ENCODE measurements at places on chromosomes 5 and 9.

DNA sequence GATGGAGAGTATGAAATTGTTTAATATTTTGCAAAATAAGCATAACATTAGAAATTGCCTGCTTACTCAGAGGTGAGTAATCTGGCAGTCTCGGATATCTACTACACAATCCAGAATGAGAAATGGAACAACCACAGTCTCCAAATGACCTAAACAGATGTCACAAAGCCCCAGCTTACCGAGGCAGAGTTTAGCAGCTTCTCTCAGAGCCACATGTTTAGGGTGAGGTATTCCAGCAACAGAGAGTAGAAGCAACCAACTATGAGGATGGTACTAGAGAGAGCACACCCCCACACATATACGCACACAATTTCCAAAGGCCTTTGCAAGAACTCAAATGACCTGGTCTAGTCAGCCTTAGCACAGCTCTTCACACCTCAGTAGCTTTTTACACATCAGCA lies 122.7 kb upstream of the LPAR1 start:
- DNase-seq, result peak; percentile 74

GRCh38 chr5:112973904-112974303 lies 2.7 kb upstream of the DCP2 start:
- no peak for DNase-seq

DNA sequence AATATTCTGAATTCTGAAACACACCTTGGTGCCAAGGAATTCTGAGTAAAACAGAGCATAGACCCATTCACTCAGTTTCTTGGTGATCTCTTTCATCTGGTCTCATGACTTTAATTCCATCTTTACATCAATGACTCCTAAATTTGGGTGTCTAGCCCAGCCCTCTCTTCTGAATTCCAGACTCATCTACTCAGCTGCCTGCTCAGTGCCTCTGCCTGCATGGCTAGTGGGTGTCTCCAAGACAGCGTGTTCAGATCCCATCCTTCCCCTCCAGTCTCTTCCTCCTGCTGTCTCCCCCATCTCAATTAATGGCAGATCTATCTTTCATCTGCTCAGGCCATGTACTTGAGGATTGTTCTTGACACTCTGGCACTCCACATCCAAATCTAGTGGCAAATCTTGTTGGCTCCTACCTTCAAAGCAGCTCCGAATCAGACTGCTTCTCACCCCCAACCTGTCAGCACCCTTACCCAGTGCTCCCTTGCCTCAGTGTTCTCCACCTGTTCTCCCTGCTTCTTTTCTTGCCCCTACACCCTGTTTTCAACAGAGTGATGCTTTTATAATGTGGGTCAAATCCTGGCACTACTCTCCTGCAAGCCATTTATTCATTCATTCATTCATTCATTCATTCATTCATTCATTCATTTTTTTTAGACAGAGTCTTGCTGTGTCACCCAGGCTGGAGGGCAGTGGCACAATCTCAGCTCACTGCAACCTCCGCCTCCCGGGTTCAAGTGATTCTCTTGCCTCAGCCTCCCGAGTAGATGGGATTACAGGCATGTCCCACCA lies 5.3 kb downstream of the CAVIN4 start:
- no peak for DNase-seq

- DNase-seq, result no peak
These were observed 61.5 kb downstream of the ZNF354C start for GRCh38 chr5:179121667-179122111.

- peak; percentile 43 for DNase-seq
These were observed 78.6 kb upstream of the GDNF start for GRCh38 chr5:37918424-37918823.

GRCh38 chr5:147509710-147510651 lies at the start of gene DPYSL3:
Gene DPYSL3 (minus strand): TSS chr5:147510068. CDS start chr5:147509858, 210 bp downstream.
- peak; percentile 72 for DNase-seq

- DNase-seq, result no peak
These were observed 140.8 kb downstream of the C9orf152 start for GRCh38 chr9:110066929-110067716.

- no peak for DNase-seq
These were observed 89.2 kb upstream of the GRHPR start for GRCh38 chr9:37333288-37333687.

DNA sequence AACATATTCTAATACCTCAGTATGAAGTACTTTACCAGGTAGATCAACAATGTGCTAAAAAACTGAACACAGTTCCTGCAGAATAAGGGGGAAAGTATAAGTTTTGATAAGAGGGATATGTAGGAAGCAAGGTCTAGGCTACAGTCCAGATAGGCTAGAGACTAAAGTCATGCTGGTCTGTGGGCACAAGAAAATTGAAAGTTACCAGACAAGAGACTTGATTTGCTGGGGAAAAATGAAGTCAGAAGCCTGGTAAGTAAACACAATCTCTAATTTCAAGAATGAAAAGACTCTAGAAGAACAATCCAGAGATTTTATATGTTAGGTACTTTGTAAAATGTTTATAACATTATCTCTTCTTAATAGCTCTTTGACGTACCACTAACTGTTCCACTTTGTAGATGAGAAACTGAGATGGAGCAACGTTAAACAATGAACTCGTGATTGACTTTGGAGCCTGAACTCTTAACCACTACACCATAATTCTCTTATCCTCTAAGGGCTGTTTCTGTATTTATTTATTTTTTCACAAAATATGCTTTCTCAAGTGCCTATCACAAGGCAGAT lies 19.5 kb downstream of the ADAMTS6 start:
- no peak for DNase-seq

GRCh38 chr9:128102861-128103588 lies 24.5 kb downstream of the PTGES2 start:
- DNase-seq, result no peak

- peak; percentile 89 for DNase-seq
These were observed 23.0 kb downstream of the FBLL1 start for GRCh38 chr5:168552146-168552545.

DNA sequence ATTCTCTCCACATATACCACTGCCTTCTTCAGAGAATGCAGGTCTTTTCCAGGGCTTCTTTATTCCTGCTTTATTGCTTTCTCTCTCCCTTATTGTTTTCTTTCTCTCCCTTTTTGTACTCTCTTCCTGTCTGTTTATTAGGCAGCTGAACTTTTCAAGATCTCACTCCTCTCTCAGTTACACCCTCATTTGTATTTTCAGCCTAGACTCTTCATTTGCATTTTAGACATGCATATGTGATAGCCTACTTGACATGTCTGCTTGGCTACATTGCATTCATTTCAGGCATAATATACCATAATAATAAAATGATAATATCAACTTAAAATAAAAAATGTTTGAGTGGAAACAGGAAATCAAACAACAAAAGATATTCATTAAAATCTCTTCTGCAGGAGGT lies 377.9 kb upstream of the TNC start:
- no peak for DNase-seq

GRCh38 chr9:38328765-38329164 lies 63.7 kb upstream of the ALDH1B1 start:
- DNase-seq, result no peak

- peak; percentile 50 for DNase-seq
These were observed 59.1 kb upstream of the TMC1 start for GRCh38 chr9:72462340-72462739.

GRCh38 chr5:59333416-59333815 lies 560.1 kb downstream of the PDE4D start:
- no peak for DNase-seq

GRCh38 chr5:142320430-142320738 lies 4.4 kb downstream of the SPRY4 start:
- no peak for DNase-seq

GRCh38 chr9:4464911-4465513 lies 25.3 kb upstream of the SLC1A1 start:
- no peak for DNase-seq

- DNase-seq, result no peak
These were observed 729.8 kb downstream of the PRELID2 start for GRCh38 chr5:145105384-145105783.

DNA sequence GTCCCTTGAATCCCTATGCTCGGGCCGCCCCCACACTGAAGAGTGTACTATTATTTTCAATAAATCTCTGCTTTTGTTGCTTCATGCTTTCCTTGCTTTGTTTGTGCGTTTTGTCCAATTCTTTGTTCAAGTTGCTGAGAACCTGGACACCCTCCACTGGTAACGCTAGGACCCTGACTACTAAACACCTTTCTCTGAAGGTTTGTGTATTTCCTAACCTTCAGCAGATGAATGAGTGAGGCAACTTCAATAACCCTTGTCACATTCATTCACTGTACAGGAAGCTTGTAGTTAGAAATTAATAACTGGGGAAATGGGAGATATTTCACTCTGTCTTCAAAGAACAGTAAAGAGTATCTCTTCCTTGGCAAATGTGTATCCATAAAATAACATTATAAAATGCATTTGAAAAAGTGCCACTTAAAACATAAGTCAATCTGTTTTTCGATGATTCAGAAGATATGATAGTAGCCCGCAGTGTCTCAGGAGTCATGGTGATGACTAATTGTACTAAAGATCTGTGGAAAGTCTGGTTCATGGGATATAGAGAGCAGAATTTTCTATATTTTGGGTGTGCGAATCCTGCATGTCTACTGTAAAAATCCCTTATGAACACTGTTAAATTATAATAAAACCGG lies 43.2 kb upstream of the ANKH start:
- DNase-seq, result peak; percentile 77

GRCh38 chr5:76754668-76755078 lies 38.7 kb downstream of the F2R start:
- DNase-seq, result peak; percentile 17

- no peak for DNase-seq
These were observed 19.3 kb downstream of the PUM3 start for GRCh38 chr9:2824564-2824963.

DNA sequence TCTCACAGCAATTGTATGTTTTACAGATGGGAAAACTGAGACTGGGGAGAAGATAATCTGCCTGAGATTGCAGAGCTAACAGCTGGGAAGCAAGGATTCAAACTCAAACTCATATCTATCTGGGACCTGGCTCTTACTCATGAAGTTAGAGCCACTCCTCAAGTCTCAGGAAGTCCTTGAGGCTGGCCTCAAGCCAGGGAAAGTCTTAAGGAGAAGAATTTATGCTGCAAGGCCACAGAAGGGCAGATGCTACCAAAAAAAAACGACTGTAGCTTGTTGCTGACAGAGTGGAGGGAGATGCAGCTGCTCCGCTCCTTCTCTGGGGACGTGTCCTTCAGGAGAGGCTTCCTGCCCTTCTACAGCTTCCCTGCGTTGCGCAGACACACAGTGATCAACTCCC lies 39.8 kb downstream of the BARHL1 start:
- DNase-seq, result peak; percentile 54

GRCh38 chr5:161256957-161257356 lies 289.6 kb downstream of the GABRB2 start:
- no peak for DNase-seq

- peak; percentile 53 for DNase-seq
These were observed 60.9 kb downstream of the CXXC5 start for GRCh38 chr5:139708877-139709581.

DNA sequence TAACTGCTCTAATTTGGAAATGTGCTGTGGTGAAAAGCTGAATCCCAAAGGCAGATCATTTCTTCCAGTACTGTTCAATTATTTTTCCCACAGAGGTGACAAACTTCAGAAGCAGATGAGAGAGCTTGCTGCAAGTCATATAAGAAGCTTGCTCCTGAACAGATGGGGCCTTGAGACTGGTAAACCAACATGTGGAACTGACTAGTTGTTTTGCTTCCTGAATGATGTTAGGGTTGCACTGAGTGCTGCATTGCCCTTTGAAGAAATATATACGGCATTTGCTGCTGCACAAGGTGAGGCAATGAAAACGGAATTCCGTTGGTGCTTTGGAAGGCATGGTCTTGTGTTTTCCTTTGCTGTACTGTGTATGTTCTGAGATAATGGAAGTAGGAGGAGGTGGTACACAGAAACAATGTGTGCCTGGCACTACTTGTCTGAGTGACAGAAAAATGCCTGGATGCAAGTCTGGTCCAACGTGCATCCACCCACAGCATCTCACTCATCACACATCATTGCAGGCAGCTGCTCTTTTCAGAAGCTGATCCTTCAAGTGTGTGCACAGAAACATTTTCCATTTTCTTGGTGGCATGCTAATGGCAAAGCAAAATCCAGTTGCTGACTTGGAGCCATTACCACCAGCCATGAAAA lies 76.9 kb downstream of the ANKH start:
- no peak for DNase-seq

DNA sequence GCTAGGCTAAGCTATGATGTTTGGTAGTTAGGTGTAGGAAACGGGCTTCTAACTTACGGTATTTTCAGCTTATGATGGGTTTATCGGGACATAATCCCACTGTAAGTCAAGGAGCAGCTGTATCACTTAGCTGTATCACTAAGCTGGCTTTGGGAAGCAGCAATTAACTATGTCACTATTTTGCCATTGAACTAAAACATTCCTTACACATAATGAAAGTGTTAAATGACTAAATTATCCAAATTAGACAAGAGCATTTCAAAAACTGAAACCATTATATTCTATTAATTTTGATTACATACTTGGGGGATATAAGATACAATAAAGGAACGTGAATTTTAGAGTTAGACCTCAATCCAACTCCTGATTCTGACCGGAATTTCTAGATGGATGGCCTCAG lies 188.3 kb downstream of the AGTPBP1 start:
- DNase-seq, result no peak

DNA sequence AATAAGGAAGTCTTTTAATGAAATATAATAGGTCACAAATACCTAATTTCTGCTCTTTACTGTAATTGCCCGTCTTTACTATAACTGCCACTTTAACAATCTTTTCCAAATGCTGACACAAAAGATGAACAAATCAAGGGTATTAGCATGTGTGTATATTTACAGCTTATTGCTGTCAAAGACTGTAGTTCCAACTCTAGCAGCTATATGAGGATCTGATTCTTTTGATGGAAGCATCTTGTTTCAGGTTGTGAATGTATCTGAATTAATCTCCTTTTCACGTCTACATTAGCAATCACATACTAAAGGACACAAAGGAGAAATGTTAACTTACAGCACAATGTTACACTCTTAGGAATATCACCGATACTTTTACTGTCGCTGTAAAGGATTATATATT lies 27.9 kb downstream of the RFX3 start:
- no peak for DNase-seq

- DNase-seq, result no peak
These were observed 68.7 kb upstream of the SLC1A3 start for GRCh38 chr5:36537724-36538123.

DNA sequence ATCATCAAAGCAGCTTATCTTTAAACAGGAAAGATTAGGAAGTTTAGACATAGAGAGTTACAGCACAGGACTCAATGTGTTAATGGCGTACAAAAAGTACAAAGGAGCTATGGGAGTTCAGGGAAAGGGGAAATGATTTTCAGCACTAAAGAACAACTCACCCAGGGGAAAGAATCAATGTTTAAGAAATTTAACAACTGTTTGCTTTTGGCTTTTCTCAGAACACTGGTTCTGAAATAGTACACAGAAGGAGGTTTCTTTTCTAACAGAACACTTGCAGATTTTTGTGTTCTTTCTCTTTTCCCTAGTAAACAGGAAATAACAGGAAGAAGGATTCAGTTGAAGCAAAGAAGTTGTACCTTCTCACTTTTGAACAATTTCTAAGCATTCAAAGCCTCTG lies 71.3 kb upstream of the GHR start:
- DNase-seq, result no peak

- DNase-seq, result no peak
These were observed 26.6 kb downstream of the IRX2 start for GRCh38 chr5:2724831-2725230.
